ENCODE measurements at places on chromosomes 6 and 20.

- DNase-seq: no peak
These were observed 47.1 kb downstream of the IRF4 start for GRCh38 chr6:438634-439170.

- DNase-seq: no peak
These were observed 41.8 kb downstream of the GPX5 start for GRCh38 chr6:28567506-28567905.

GRCh38 chr6:2073476-2073875 lies 171.9 kb downstream of the GMDS start:
- no peak for DNase-seq

DNA sequence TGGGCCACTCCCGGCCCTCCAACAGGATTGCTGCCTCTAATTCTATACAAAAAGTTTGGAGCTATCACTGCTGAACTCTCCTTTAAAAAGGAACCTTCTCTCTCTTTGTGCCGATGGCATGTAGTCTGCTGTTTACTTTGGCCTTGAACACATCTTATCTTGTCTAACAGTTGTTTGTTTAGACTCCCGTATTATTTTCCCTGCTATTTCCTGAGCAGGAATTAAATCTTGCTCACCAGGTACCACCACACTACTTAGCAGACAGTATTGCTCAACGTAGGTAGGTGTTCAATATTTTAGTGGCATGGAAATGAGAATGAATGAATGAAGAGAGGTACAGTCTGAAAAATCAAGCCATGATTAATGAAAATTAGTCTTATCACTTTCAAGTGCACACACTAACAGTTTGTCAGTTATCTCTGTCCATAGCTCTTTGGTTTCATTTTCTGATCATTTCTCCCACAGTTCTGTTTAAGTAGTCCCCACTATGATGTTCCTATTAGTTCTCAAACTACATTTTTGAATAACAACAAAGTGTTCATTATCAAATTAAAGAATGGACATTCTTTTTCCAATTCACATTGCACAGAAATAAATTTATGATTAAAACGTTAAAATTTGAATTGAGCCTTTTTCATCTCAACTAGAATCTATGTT lies 6.8 kb upstream of the HEY2 start:
- no peak for DNase-seq

DNA sequence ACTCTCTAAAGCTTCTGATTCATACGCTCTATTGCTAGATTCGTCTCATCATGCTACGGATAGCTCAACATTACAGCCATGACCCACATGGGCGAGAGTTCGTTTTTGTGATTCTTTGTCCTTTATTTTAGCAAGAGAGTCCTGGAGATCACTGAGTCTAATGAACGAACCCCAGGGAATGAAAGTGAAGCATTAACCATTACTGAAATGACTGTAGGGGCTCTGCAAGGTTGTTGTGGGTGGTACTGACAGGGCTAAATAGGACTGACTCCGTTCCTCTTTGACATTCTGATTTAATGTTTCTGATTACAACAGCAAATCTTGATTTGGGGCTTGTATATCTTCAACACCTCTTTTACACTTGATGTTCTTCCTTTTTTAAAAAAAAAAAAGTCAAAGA lies 13.7 kb upstream of the RTF2 start:
- DNase-seq: no peak

GRCh38 chr6:165850434-165851019 lies 187.5 kb upstream of the PDE10A start:
- no peak for DNase-seq

- no peak for DNase-seq
These were observed 60.7 kb downstream of the DTNBP1 start for GRCh38 chr6:15602154-15602553.

DNA sequence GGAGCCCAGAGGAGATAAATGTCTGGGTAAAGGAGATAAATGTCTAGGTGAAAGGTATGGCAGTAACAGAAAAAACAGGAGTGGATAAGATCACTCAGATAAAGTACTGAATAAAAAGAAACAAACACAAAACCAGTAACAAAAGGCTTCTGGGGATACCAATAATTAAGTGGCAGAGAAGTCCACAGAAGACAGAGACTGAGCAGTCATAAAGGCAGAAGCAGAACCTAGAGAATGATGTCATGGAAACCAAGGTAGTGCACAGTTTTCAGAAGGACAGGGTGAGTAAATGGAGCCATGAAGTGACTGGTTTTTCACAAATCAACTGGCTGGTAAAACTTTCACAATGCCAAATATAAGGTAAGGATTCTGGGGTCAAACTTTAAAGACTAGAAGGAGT lies 80.9 kb upstream of the PLN start:
- DNase-seq: no peak

GRCh38 chr20:59356662-59357165 lies 56.3 kb downstream of the EDN3 start:
- DNase-seq: no peak

DNA sequence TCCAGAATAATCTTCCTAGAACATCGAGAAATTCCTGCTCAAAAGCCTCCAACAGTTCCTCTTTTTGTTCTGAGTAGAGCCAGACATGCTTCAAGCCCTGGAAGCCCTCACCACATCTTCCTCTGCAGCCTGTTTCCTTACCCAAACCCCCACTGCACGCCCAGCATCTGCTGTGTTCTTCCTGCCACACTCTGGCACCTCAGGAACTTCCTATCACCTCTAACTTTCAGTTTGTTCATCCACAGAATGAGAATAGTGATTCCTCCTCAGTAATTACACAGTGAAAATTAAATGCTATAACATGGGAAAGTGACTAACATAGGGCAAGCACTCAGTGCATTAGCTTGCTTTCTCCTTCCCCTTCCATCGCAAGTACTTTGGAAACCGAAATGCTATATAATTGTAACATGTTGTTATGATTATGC lies 26.3 kb downstream of the C6orf89 start:
- no peak for DNase-seq
